ENCODE measurements at places on chromosomes 11 and 22.

- DNase-seq, result no peak
These were observed 221.1 kb upstream of the NARS2 start for GRCh38 chr11:78795621-78796261.

GRCh38 chr11:96827164-96827563, 437.4 kb downstream of the JRKL start:
- no peak for DNase-seq

DNA sequence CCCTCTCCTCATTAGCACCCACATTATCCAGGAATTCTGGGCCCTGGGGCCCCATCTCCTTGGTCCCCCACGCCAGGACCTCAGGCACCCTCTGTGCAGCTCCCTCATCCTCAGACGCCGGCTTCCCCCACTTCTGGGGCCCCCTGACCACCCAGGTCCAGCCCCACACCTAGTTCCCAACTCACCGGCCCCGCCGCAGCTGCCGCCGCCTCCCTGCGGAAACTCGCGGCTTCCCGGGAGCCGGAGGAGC, at the start of gene PCSK7:
Gene PCSK7 (minus strand): TSS at position 232 of the 250 bp plus-strand sequence. CDS start 2,229 bp downstream, outside the sequence.
- DNase-seq, result no peak

- DNase-seq, result no peak
These were observed 8.3 kb upstream of the DCHS1 start for GRCh38 chr11:6663794-6664469.

DNA sequence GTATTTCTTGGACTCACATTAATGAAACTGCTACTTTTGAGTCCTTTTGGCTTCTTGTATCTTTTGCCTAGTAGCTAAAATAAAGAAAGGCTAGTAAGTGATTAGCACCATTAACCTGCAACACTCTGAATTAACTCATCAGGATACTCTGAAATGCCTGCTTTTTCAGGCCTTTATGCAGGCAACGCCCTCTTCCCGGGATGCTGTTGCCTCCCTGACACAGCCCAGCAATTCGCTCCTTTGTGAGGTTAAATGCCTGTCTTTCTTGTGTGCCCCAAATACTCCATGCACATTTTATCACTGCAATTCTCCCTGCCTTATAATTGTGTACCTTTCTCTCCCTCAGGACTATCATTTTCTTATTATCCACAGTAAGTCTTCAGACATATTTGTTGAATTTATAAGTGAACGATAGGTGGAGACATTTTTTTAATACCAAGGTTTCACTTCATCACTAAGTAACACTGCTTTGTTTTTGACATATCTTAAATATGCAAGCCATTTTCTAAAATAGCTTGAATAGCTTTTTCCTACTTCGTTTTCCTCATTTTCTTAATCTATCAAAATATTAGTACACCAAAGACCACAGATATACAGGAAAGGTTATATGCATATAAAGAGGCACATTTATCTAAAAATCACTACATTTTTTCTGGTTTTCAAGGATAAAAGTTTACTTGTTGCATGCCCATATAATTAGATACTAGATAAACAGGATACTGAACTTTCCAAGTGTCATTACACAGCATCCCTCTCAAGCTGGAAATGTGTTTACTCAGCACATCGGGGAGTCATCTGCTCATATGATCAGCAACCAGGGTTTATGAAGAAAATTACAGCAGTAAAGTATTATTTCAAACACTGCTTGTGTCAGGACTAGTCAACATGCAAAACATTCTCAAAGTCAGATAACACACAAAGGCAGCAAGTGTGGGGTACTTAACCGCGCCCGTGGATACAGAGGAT, 48.5 kb upstream of the DDI1 start:
- no peak for DNase-seq

DNA sequence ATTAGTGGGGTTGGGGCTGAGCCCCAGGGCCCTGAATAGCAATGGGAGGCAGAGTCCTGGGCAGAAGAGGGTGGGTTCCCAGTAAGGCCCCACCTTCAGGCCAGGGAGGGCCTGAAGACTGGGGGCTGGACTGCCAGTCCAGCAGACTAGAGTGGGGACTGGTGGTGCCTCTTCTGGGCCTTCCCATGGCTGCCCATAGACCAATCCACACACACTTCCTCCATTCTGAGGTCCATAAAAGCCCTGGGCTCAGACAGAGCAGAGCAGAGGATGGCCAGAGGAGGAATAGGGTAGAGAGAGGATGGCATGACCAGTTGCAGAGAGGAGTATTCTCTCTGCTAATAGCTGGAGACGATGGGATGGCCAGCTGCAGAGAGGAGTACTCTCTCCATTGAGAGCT, 111.9 kb downstream of the ATG16L2 start:
- no peak for DNase-seq

- no peak for DNase-seq
These were observed 27.1 kb downstream of the SYT13 start for GRCh38 chr11:45258982-45259530.

- no peak for DNase-seq
These were observed 11.9 kb downstream of the CELF1 start for GRCh38 chr11:47541070-47541469.

DNA sequence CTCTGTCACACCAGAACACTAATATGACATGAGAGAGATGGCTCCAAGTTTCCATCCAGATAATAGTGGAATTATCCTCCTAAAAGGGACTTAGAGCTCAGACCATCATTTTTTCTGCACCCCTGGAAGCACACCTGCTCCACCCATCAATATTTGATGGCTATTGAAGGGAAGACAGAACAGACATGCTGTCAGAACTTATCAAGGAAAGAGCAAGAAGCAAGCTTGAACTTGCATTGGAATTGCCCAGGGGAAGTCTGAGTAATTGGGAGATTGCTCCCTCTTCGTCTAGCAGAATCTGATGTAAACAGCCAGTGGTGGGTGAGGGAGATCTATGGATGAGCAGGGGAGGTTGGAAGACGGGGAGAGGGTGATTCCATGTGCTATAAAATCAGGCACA, 874.4 kb upstream of the TENM4 start:
- no peak for DNase-seq

GRCh38 chr11:131560287-131560686, 189.9 kb downstream of the NTM start:
- no peak for DNase-seq

GRCh38 chr11:118896472-118896913, 12.8 kb downstream of the CXCR5 start:
- no peak for DNase-seq
